HFF-Myc (cell line): ENCODE measurements at places on chromosomes 7 and 10.

DNA sequence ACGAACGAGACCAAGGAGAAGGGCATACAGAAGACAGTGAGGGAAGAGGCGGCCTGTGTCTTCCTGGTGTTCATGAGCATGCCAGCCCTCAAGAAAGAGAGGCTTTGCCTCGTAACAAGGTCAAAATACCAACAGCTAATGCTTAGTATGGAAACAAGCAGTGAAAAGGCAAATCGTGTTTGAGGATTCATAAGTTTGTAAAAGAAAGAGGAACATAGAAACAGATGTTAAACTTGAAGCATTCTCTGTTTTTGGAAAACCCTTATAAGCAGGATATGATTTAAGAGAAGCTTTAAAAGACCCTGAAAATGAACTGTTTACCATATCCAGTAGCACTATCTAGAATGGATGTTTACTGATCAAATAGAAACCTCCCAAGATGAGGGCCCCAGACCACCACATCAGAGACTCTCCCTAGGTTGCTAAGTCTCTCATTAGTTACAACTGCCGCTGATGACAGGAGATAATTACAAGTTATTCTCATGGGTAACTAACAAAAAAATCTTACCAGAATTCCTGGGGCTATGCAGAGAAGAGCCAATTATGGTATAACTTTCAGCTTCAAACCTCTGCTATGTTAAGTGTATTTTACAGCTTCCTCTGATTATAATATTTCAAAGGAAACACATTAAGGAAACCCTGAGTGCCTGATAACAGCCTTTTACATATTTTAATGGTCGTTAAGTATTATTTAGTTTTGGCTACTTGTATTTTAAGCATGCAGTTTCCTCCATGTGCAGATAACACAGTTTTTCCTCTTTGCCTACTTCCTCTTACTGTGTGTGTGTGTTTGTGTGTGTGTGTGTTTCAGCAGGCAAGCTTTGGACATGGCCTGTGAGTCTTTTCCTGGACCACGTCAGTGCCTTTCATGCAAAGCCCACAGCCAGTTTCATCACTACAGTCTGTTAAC, 17.9 kb downstream of the JCAD start:
- no peak for DNase-seq

- DNase-seq, result no peak
These were observed 66.4 kb upstream of the IFRD1 start for GRCh38 chr7:112383671-112384417.

DNA sequence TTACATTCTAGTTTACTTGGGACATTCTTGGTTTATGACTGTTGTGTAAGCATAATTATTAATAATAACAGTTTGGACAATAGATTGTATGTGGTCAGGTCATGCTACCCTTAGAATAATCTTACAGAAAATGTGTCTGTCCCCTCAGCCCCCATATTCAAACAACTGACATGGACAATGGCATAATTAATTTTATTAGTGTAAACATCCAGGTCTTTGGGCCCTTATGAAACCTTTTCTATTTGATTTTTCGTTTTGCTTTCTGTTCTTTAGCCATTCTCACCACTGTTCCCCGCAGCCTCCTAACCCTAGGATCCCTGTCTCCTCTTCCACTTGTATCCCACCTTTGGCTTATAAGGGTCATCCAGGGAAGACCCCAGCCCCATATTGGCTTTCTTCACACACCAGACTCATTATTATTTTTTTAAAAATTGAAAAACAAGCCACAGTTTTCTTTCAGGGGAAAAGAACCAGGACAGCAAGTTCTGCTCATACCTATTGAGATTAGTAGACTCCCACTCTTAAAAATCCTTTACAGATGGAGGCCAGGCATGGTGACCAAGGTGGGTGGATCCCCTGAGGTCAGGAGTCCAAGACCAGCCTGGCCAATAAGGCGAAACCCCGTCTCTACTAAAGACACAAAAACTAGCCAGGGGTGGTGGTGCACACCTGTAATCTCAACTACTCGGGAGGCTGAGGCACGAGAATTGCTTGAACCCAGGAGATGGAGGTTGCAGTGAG, 11.5 kb downstream of the VIM start:
- DNase-seq, result no peak

- no peak for DNase-seq
These were observed 1257.4 kb downstream of the GATA3 start for GRCh38 chr10:9311702-9312499.

DNA sequence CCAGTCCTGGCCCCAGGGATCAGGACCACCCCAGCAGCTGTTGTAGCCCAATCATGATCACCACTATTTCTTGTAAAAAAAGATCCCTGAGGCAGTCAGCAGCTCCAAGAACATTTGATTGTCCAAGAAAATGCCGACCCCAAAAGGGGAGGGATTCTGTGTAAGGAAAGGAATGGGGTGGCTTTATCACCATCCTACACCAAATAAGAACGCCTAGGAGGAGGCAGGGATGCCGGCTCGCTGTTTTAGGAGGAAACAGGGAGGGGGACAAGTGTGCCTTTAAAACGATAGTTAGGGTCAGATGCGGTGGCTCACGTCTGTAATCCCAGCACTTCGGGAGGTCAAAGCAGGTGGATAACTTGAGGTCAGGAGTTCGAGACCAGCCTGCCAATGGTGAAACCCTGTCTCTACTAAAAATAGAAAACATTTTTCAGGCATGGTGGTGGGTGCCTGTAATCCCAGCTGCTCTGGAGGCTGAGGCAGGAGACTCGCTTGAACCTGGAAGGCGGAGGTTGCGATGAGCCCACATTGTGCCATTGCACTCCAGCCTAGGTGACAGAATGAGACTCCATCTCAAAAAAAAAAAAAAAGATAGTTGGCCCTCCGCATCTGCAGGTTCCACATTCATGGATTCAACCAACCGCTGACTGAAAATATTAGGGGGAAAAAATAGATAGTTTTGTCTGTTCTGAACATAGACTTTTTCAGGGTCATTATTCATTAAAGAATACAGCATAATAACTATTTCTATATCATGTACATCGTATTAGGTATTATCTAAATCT, 63.6 kb downstream of the PDIA4 start:
- no peak for DNase-seq

GRCh38 chr7:20241911-20242261, 24.7 kb upstream of the MACC1 start:
- DNase-seq, result no peak

- no peak for DNase-seq
These were observed 67.6 kb downstream of the JAZF1 start for GRCh38 chr7:28112883-28113540.

DNA sequence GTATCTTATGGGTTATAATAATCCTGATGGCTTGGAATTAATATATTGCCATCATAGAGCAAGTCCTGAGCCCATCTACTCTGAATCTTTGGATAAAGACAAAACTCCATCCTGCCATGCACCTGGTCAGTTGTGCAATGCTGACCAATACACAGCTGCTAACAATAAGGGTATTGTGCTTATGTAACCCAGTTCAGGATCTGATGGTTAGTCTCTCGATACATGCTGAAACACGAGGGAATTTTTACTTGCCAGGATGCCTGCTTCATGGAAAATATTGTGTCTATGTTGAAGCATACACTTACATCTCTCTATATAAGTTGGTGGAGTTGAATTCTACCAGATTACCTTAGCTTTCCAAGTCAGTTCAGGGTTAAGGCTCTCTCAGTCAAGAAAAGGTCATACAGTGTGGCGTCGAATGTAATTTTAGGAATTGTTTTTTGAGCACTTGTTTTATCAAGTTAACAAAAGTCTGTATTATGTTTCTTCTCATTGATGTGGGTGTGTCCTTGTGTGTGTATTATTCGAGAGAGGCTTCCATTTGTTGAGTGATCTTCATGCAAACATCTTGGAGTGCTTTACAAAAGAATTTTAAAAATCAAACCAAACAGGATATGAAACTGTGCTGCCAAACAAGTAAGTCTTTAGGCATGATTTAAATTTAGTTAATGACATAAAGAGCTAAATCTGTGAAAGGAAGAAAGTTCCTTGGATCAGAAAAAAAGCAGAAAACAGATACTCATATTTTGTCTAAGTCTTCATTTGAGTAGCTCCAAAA, 449.1 kb downstream of the SUGCT start:
- DNase-seq, result no peak

DNA sequence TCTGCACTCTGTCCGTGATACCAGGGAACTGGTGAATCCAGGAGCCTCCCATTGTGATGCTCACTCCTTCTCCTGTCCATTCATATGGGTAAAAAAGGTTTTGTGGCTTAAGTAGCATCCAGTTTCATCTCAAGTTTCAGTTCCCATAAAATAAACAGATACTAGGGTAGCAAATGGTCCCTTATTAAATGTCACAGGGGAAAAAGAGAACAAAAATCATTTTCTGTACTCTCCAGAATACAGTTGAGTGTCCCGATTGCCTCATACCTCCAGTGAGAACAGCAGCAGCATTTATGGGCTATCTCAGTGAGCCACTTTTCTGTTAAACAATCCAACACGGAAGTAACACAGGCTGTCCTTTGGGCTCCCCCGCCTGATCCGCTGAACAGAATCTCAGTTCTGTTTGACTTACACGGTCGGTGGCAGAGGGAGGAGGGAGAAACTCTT, 179.6 kb downstream of the CELF2 start:
- DNase-seq, result no peak

DNA sequence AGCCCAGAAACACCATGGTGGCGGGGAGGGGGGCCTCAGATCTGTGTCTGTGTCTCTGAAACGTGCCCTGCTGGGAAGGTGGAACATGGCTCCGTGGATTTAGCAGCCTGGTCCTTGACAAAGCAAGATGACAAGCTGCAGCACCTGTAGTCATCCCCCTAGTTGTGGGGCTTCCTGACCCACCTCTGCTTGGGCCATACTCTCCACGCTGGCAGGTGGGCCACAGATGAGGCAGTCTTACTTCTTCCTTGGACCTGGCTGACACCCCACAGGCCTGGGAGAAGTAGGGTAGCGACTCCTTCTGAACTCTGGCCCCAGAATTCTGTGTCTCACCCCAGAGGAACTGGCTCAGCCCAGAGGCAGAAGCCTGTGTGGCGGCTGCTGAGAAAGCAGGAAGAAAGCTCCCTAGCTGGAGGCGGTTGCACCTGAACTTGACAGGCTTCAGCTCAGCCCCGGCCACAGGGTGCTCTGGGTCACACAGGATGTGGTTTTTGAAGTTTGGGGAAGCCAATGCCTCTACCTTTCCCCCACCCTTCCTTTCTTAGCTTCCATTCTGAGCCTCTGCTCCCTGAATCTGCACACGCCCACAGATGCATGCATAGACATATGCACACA, 113.9 kb downstream of the ABLIM1 start:
- no peak for DNase-seq

DNA sequence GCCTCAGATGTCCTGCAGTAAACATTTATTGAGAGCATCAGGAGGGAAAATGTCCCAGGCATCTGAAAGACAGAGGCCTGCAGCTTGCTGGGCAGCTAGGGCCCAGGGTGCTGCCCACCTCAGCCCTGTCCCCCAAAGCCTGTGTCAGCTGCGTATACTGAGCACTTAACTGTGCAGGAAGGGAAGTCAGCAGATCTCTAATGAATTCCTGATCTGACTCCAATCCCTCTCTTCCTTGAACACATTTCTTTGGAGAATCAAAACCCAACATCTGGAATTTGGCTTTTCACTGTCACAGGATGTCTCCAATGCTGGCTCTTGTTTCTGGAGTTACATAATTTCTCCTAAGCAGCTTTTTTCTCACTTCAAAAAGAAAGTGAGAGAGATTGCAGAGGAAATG, 364.7 kb upstream of the NFE2L3 start:
- DNase-seq, result no peak

DNA sequence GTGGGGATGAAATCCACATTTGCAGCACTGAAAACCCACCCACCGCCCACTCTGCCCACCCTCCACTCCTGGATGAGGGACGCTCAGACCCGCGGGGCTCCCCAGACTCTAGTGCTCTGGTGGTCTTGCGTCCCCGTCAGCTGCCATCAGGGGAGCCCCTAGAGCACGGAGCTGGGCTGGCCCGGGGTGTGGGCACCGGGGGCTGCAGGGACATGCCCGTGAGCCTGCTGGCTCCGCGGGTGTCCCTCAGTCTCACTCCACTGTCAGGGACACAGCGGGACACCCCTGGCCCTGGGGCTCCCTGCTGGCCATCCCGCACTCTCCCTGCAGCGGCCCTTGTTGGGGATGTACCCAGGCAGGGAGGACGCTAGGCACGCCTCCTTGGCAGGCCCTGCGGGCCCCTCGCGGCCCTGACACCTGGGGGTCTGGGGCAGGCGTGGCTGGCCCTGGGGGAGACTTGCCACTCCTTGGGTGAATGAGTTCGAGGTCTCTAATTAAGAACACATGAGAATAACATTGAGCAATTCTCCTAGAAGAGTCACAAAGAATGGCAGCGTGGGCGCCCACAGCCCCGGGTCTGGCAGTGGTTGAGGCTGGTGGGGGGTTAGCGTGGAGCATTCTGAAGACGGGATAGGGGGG, 64.2 kb downstream of the CFAP46 start:
- no peak for DNase-seq

- DNase-seq, result no peak
These were observed 85.0 kb downstream of the BTRC start for GRCh38 chr10:101438881-101439391.

DNA sequence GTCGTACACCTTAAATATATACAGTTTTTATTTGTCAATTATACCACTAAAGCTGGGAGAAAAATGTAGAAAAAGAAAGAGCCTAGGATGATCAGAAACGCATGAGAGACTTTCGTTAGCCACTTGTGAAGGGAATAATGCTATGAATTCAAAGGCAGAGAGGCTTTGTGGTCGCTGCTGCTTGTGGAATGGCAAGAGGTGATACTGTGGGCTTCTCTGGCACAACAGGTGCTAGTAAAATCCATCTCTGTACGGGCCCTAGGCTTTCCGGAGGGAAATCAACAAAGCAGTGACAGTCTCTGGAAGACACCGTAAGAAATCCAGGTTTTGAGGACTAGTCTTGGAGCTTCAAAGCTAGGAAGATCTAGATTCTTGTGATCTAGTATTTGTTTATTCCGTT, 52.6 kb downstream of the LRRC72 start:
- no peak for DNase-seq

DNA sequence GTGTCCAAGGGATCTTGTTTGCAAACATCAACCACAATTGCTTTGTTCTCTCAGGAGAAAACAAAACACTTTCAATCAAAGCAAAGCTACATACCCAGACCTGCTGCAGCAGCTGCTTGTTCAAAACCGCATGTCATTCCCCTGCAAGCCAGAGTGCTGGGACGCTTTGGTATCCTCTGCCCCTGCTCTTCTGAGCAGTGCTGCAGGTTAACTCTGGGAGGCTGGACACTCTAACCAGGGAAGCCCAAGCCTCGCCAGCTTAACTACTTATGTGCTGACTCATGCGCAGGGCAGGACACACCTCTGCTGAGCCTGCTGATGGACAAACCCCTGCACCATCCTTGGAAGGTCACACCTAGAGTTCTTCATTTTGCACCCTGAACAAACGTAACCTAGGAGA, 28.2 kb upstream of the ASAH2 start:
- no peak for DNase-seq

GRCh38 chr7:140864732-140865131, 60.0 kb downstream of the BRAF start:
- no peak for DNase-seq

- DNase-seq, result no peak
These were observed 320.9 kb upstream of the NPSR1 start for GRCh38 chr7:34337163-34337562.
